Kidney (tissue), 22 donors: ENCODE measurements at places on chromosomes 3 and 15. TPM values are rescaled to one million over a fixed set of nuclear protein-coding genes. Genes with fewer than 3 reads are reported as not detected.

The TMEM40 gene
- total RNA-seq, result not detected

The ADIPOQ gene
- not detected for total RNA-seq

The CHMP2B gene
- total RNA-seq, result 37.8 TPM

The CIDEC gene
- total RNA-seq, result not detected

The ANKUB1 gene
- total RNA-seq, result not detected

The GOLGA6L1 gene
- not detected for total RNA-seq

DNA sequence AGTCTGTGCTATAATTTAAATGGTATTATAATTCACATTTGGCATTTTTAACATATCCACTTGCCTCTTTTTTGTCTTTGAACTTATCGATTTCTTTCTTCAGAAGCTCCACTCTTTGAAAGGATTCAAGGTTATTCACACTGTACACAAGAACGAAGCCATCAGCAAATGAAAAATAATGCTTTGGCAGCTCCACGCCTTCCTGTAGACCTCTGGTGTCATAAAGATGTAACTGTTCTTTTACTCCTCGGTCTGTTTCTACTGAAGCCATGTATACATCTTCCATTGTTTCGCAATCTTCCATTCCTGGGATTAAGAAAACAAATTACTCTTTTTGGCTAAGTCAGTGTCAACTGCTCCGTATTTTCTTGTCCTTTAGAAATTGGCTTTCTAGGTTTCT, 16.0 kb downstream of the NKIRAS1 start:
- H3K4me3 ChIP-seq, result no peak overlapping the region
- DNase-seq, result no peak
- no peak overlapping the region for H3K27ac ChIP-seq
- peaks cover 19% of the 10 kb centered on the region for H3K36me3 ChIP-seq
- H3K27me3 ChIP-seq, result no peaks in the 10 kb centered on the region

GRCh38 chr3:54649551-54649950, 278.3 kb downstream of the LRTM1 start:
- no peak for DNase-seq
- no peaks in the 10 kb centered on the region for H3K4me1 ChIP-seq
- no peaks in the 10 kb centered on the region for H3K36me3 ChIP-seq
- no peak overlapping the region for H3K27ac ChIP-seq

DNA sequence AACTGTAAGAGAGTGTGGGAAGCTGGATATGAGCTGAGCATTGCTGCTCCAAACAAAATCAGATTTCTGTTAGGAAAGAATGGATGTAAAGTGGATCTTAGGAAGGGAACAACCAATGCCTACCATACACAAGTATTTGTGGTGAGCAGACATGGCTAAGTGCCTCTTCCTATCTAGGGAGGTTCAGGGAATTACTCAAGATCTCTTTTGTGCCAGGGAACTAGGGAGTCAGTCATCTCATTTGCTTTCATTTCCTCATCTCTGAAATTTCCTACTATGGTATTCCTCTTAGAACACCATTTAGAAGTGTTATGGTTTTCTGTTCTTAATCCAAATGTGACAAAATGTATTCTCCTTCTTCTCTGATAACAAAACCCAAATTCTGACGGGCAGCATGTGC, 396.5 kb downstream of the FHIT start:
- H3K4me3 ChIP-seq, result no peak overlapping the region
- H3K27me3 ChIP-seq, result no peaks in the 10 kb centered on the region
- H3K36me3 ChIP-seq, result no peaks in the 10 kb centered on the region
- no peak for DNase-seq

DNA sequence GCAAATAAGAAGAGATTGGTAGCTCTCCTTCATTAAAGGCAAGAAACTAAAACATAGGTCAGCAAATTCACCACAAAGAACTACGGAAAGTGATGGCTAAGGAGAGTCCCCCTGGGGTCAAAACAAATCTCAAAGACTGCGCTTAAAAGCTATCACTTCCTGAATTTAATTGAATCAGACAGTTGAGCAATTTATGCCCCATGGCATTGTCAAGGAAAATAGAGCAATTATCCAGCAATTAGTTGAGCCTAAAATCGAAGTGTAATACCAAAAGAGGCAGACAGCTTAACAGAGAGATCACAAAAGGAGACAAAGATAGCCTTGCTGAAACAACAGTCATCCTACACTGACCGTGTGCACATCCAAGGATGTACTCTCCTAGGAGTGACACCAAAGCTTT, 74.4 kb upstream of the SCN10A start:
- DNase-seq, result no peak
- H3K27me3 ChIP-seq, result no peaks in the 10 kb centered on the region
- H3K4me3 ChIP-seq, result no peak overlapping the region
- H3K36me3 ChIP-seq, result no peaks in the 10 kb centered on the region

GRCh38 chr15:63274427-63274826, 3.0 kb upstream of the APH1B start:
- DNase-seq, result no peak
- H3K36me3 ChIP-seq, result no peaks in the 10 kb centered on the region
- no peak overlapping the region for H3K4me3 ChIP-seq
- H3K4me1 ChIP-seq, result no peaks in the 10 kb centered on the region

- peak overlapping the region; percentile 49 for H3K27ac ChIP-seq
- peaks cover 24% of the 10 kb centered on the region for H3K36me3 ChIP-seq
- no peaks in the 10 kb centered on the region for H3K27me3 ChIP-seq
- peaks cover 23% of the 10 kb centered on the region for H3K4me1 ChIP-seq
These were observed 16.4 kb downstream of the PLEKHO2 start for GRCh38 chr15:64858021-64858575.

- DNase-seq, result no peak
- no peak overlapping the region for H3K27ac ChIP-seq
- no peaks in the 10 kb centered on the region for H3K27me3 ChIP-seq
- H3K36me3 ChIP-seq, result no peaks in the 10 kb centered on the region
- no peaks in the 10 kb centered on the region for H3K4me1 ChIP-seq
These were observed 18.2 kb downstream of the LAMP3 start for GRCh38 chr3:183144363-183144762.

- peak; percentile 96 for DNase-seq
- no peak overlapping the region for H3K27ac ChIP-seq
- no peaks in the 10 kb centered on the region for H3K27me3 ChIP-seq
- peaks cover 4% of the 10 kb centered on the region for H3K4me1 ChIP-seq
These were observed 16.3 kb downstream of the RGMA start for GRCh38 chr15:93072411-93073394.

DNA sequence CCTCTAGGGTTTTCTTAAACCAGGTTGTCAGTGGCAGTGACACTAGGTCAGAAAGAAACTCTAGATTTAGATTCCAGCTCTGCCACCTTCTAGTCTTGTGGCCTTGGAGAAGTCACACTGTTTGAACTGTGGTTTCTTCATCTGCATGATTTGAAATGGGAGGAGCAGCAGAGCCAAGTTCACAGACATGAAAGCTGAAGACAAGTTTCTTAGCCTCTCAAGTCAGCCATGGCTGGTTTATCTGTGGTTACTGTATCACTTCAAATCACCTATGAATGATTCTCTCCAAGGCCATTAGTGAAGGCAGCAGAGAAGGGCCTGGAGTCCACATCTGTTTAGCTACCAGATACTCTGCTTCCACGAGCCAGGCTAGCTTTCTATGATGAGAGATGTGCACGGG, 15.6 kb downstream of the CLEC3B start:
- H3K27me3 ChIP-seq, result no peaks in the 10 kb centered on the region
- no peaks in the 10 kb centered on the region for H3K4me1 ChIP-seq
- no peak for DNase-seq
- no peaks in the 10 kb centered on the region for H3K36me3 ChIP-seq

GRCh38 chr3:59286791-59287531, 237.1 kb upstream of the CFAP20DC start:
- no peak overlapping the region for H3K27ac ChIP-seq
- H3K4me3 ChIP-seq, result no peak overlapping the region
- no peak for DNase-seq
- no peaks in the 10 kb centered on the region for H3K36me3 ChIP-seq

- peak; percentile 45 for DNase-seq
- H3K4me1 ChIP-seq, result no peaks in the 10 kb centered on the region
- no peak overlapping the region for H3K4me3 ChIP-seq
- H3K36me3 ChIP-seq, result no peaks in the 10 kb centered on the region
- no peak overlapping the region for H3K27ac ChIP-seq
These were observed 366.4 kb upstream of the AGTR1 start for GRCh38 chr3:148331081-148331846.

DNA sequence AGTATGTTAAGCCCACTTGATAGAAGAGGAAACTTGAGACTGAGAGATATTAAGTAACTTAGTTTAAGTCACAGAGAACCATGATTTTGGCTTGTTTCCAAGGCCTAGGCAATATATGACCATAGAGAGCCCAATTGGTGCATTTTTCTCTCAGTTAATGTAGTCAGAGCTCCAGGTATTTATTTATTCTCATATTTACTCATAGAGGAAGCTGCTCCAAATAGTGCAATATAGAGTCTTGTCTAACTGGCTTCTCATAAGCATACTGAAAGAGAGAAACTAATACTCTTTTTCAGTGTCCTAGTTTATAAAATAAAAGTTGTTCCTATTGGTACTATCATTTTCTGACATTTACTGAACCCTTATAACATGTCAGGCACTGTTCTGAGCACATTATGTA, 15.2 kb downstream of the TRNT1 start:
- no peaks in the 10 kb centered on the region for H3K27me3 ChIP-seq
- H3K4me1 ChIP-seq, result no peaks in the 10 kb centered on the region
- no peak for DNase-seq
- peaks cover 25% of the 10 kb centered on the region for H3K36me3 ChIP-seq

DNA sequence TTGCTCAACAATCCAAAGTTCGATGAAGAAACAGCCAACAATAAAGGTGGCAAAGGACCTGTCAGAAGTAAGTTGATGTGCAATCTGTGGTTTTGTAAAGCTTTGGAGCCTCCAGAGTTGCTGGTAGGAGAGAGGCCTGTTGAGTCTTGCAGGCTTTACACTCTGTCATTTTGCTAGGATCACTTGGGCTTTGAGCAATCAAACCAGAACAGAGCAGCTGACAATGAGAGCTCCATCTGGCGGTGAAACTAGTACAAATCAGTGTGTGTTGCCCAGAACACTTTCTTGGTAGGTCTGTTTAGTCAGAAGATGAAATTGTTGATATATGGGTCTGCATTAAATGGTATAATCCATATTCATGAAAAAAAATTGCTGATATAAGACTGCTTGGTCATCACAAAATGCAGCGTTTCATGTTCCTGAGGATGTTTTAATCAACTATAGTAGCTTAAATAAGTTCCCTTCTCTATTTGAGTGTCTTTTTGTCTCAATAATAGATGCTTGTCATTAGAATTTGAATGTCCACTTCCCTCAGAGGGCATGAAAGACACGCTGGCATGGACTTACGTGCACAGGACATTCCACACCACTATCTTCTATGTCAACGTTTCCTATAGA, 25.7 kb downstream of the TMOD2 start:
- no peaks in the 10 kb centered on the region for H3K4me1 ChIP-seq
- H3K27ac ChIP-seq, result no peak overlapping the region
- peak; percentile 91 for DNase-seq
- no peaks in the 10 kb centered on the region for H3K36me3 ChIP-seq

DNA sequence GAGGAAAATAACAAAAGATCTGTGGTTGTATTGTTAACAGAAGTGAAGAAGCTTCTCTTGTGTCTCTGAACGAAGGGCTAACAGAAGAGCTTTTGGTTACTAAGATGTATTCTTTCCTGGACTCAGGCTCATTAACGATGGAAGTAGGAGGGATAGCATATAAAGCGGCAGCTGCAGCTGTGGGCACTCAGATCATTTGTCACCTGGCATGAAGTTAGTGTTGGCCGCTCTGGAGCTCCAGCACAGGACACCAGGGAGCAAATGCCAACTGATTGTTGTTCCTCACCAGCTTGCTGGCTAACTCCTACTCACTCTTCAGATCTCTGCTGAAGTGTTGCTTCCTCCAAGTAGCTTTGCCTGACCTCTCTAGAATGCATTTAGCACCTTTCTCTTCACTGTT, 15.5 kb upstream of the SLITRK3 start:
- no peaks in the 10 kb centered on the region for H3K4me1 ChIP-seq
- no peaks in the 10 kb centered on the region for H3K36me3 ChIP-seq
- no peak overlapping the region for H3K27ac ChIP-seq
- no peak overlapping the region for H3K4me3 ChIP-seq
- H3K27me3 ChIP-seq, result peaks cover 2% of the 10 kb centered on the region

DNA sequence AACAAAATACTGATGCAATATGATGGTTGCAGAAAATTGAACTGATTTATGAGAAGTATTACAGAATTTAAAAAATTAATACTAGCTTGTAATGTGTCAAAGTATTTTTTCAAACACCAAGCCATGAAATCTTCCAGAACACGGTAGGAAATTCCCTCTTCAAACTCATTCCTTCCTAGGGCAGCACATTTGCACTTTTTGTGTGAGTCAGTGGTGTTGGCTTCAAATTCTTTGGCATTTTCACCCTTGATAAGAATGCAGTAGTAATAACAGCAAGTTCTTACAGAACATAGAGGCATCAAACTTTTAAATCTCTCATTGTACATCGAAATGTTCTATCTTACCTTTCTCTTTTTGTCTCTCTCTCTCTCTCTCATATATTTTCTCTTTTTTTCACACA, 191.8 kb downstream of the CGGBP1 start:
- no peak overlapping the region for H3K27ac ChIP-seq
- H3K36me3 ChIP-seq, result no peaks in the 10 kb centered on the region
- no peak for DNase-seq
- H3K27me3 ChIP-seq, result no peaks in the 10 kb centered on the region

DNA sequence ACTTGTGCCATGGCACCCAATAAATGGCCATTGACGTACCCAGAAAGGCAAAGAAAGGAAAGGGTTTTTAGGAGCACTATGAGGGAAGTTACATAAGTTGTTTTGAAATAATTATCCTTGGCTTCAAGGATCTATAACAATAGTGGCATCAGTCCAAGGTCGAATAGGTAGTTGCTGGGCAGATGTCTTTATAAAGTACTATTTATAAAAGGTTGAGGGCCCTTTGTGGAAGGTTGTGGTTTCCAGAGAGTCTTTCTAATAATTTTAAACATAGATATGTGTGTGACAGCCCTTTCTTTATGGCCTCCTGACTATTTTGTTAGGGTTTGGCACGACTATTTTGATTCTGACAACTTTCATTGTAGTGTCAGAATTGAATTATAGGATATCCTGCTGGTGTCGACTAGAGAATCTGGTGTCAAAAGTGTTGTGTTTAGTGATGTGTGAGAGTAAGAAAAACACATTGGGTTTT, 260.5 kb downstream of the PYDC2 start:
- no peaks in the 10 kb centered on the region for H3K4me1 ChIP-seq
- no peaks in the 10 kb centered on the region for H3K36me3 ChIP-seq
- DNase-seq, result no peak
- H3K27ac ChIP-seq, result no peak overlapping the region
- H3K4me3 ChIP-seq, result no peak overlapping the region
